Osteocyte (in vitro differentiated cells): ENCODE measurements at places on chromosomes 1 and 21.

GRCh38 chr1:103497404-103497803 is 28.1 kb upstream of the RNPC3 start:
- no peak for DNase-seq

- no peak for DNase-seq
Observed at GRCh38 chr1:231187571-231187970, 25.7 kb downstream of the TRIM67 start.

DNA sequence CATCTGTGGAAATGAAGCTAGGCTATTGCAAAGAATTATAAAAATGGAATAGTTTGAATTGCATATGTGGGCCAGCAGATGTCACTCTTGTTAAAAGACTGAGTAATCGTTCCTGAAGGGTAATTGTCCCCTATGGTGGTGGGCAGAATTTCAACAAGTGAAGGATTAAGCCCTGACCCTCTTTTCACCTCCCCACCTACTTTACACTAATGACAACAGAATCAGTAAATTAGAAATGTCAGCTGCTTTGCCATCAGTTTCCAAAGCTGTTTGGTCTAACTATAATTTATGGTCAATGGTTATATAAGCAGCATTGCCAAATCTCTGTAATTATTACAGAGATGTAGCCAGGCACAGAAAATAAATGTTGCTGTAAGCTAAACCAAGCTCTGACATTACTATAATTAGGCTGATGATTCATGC is 898.6 kb downstream of the AMY1C start:
- DNase-seq: no peak

- DNase-seq: no peak
Observed at GRCh38 chr1:94475232-94475631, 57.0 kb downstream of the ABCD3 start.

DNA sequence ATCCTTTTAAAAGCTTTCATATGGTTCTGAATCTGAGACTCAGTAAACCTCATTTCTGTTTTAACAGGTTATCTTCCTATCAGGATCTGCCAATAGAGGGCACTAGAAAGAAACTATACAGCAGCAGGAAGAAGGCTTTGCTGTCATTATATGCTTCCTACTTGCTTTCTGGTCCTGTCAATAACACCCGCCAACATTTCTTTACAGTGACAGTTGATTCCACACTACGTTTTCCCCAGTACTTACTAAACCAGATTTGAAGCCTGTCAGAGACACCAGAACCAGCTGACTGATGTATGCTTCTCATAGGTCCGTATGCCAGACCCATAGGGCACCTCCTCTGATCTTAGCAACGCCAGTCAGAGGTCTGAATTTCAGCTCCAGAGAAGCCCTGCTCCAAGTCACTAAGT is 341.0 kb upstream of the NEGR1 start:
- DNase-seq: no peak

DNA sequence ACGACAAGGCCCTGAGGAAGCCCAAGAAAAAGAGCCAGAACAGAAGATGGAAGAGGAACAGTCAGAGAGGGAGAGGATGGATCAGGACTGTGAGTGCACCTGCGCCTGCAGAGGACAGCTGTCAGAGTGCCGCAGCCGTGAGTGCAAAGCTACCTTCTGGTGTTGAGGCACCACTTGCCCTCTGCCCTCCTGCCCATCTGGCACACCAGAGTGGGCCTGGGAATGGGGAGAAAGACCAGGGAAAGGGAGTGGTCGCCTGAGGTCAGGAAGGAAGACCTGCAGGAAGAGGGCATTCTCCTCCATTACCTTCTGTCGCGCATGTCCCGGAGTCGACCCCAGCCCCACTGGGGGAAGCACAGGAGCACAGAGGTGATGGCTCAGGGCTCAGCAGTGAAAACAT is 26.2 kb downstream of the VASH2 start:
- peak; percentile 71 for DNase-seq

DNA sequence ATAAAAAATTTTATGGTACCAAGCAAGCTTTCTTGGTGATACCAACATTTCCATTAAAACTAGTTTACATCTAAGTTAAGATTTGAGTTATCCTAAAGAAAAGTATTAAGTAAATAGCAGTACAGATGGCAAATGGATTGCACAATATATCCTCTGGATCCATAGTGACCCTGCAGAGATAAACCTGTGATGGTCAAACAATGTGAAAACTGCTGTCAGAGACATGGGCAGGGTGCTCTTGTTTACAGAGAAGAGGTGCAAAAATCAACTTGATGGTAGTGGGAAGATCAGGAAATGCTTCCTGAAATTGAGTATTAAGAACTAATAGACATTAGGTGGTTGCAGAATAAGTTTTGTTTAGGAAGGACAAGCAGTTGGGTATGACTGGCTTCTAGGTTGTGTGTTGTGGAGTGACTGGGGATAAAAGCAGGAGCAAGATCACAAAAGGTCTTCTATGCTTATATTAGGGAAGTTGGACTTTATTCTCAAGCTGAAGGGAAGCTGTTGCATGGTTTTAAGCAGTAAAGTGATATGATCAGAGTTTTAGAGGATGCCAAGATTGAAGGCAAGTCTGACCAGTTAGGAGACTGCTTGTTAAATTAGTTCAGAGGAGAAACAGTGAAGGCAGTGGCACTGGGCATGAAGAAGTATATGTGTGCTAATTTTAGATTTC is 9.9 kb downstream of the TTC3 start:
- DNase-seq: no peak

GRCh38 chr1:41598325-41598724 is 113.8 kb upstream of the EDN2 start:
- peak; percentile 17 for DNase-seq

DNA sequence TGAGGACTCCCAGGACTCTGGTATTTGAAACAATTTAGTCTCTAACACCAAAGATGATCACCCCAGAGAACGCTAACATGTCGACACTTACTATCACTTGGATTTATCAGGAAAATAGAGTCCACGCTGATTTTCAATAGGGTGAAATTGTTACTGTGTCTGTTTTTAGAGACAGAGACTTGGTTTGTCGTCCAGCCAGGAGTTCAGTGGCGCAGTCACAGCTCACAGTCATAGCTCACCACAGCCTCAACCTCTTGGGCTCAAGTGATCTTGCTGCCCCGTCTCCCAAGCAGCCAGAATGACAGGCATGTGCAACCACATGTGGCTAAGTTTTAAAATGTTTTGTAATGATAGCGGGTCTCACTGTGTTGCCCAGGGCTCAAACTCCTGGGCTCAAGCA is 5.3 kb downstream of the SSU72 start:
- DNase-seq: no peak

DNA sequence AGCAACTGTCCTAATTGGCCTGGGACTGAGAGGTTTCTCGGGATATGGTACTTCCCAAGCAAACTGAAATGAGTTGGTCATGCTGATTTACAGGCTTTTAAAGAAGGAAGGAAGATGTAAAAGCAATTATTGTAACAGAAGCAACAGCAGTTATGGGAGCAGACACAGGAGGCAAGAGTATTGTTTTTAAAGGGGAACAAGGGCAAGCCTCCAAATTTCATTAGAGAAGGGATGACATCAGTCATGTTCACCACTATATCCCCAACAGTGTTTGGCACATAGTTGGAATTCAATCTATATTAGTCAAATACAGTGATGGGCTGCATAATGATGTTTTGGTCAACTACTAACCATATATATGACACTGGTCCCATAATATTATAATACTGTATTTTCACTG is 46.0 kb upstream of the JUN start:
- no peak for DNase-seq

DNA sequence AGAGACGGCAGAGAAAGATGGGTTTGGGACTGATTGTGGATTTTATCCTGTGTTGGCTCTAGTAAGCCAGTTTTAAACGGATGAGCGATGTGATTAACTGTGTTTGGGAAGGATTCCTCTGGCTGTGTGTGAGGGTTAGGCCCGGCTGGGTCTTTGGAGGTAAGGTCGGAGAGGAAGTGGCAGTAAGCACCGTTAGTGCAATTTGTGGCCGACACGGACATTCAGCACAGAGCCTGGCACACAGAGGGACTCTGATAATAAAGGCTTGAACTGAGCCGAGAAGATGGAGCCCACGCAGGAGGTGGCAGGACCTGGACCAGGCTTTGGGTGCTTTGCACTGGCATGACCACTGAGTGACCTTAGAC is 1.3 kb downstream of the MTFR1L start:
- no peak for DNase-seq

DNA sequence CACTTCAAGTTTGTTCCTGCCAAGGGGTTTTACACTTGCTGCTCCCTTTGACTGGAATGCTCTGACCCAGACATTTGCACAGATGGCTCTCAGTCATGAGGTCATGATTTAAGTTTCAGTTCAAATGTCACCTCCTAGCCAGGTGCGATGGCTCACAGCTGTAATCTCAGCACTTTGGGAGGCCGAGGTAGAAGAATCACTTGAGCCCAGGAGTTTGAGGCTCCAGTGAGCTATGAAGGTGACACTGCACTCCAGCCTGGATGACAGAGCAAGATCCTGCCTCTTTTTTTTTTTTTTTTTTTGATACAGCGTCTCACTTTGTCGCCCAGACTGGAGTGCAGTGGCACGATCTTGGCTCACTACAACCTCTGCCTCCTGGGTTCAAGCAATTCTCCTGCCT is 4.5 kb upstream of the ZMYM4 start:
- DNase-seq: no peak

GRCh38 chr1:225533238-225533637 is 105.4 kb upstream of the LBR start:
- no peak for DNase-seq

GRCh38 chr1:105088166-105088565 is 1338.5 kb downstream of the AMY1C start:
- DNase-seq: no peak

DNA sequence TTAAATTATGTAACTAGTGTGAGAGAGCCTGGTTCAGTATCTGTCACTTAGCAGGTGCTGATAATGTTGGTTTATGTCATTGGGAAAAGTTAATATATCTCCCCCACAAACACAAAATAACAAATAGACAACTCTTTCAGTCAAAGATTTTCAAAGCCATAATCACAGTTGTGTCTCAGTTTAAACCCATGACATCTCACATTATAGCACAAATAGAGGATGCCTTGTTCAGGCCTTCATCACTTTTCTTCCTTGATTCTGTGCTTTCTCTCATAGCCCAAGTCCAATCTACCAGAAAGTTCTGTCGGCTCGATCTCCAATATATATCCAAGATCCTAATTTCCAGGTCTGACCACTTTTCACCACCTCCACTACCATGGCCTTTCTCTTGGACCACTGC is 6.2 kb upstream of the EPS15 start:
- DNase-seq: no peak

DNA sequence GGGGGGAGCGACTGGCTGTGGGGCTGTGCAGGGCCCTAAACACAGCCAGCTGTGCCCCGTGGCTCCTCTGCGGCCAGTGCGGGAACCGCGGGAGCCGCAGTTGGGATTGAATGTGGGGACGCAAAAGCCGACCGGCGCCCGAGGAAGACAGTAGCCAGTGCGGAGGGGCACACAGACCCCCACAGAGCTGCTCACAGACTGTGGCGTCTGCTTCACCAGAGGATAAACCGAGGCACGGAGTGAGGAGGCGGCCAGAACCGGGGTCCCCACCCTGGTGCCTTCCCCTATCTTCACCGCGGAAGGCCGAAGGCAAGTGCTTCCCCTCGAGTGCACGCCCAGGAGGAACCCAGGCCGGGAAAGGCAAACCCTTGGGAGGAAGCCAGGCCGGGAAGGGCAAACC is 8.7 kb upstream of the TMEM52 start:
- no peak for DNase-seq

GRCh38 chr1:25608488-25609178 is 8.0 kb upstream of the MAN1C1 start:
- peak; percentile 89 for DNase-seq

DNA sequence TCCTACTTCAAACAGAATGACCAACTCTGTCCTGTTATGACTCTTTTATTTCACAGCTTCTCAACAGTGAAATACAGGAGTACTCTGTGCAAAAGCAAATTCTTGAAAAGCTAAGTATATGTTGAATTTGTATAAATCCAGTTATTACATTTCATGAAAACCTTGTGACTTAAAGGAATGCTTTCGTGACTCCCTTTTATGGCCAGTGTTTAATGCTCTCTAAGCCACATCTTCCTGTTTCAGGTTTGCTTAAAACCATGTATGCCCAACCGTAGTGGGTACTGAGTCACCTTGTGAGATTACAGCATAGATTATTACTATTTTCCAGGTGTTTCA is 40.2 kb upstream of the KIF1B start:
- DNase-seq: no peak

DNA sequence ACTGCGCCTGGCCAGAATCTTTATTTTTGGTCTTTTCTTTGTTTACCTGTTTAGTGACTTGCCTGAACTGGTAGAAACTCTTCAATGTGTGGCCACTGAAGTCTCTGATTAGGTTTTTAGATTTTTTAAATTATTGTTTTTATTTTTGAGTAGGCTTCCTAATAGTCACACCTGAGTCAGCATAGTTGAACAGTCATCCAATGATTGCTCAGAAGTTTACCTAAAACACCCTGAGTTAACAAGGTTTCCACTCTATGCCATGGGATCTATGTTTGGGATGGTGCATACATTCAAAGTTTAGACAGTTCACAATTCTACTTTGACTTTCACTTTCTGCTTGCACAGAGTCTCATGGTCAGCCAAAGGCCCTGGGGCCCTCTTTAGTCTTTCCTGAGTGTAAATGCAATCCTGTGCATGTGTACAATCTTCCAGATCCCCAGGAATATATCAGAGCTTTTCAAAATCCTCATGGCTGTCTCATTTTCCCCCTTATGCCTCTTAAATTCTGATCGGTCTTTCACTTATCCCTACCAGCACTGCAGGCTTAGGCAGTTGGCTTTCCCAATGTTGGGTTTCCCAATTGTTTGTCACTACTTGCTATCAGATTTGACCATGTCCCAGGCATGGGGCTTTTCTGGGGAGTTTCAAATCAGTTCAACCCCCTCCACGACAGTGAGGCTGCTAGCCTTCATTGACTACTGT is 114.4 kb upstream of the RAB3GAP2 start:
- DNase-seq: no peak

DNA sequence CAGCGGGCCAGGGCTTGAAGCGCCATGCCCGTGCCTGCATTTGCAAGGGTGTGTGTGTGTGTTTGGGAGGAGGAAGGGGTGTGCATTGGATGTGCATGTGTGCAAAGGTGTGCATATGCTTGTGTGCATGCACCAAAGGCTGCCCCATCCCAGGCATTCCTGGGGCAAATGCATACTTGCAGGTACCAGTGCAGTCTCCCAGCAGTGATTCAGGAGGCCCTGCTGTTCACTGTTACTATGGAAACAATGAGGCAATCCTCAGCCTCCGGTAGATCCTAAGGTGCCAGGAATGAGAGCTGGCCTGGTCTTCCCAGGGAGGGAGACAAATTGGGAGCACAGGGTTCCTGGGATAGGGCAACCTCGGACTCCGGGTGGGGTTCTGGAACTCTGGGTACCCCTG is 7.5 kb upstream of the FNDC5 start:
- DNase-seq: no peak

DNA sequence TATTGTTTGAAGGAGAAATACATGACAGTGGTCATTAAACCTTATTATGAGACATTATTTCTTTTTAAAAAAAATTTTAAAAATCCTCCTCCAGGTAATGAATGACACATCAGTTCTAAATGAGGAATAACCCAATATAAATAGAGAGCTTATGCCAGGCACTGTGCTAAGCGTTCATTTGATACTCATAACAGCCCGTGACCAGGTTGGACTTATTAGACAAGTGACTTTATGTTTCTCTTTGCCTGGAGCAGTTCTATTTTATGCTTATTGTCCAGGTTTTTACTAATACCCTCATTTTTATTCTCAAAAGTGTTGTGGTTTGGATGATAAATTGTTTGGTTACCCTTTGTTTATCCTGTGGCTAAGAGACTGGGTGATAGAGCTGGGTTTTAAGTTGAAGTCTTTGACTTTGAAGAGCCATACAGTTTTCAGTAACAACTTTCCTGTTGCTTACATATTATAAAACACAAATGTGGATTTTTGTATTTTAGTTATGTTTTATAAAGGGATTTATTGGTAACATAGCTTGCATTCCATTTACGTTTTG is 84.2 kb downstream of the RABGAP1L start:
- no peak for DNase-seq
